ENCODE measurements at places on chromosomes 7 and 10. TPM values are rescaled to one million over a fixed set of nuclear protein-coding genes. Genes with fewer than 3 reads are reported as not detected.

Gene CTAGE4
- 2.2 TPM for total RNA-seq

Gene PKD1L1
- 0.17 TPM for total RNA-seq

Gene CDNF
- total RNA-seq, result 0.82 TPM

Gene RHOBTB1
- not detected for total RNA-seq

Gene STEAP2
- total RNA-seq, result not detected

Gene LRWD1
- 15.8 TPM for total RNA-seq

Gene FAM25G
- total RNA-seq, result not detected

Gene LRCH4
- 239 TPM for total RNA-seq

Gene SPAM1
- not detected for total RNA-seq

Gene TMEM273
- total RNA-seq, result 12.3 TPM

Gene GPR22
- not detected for total RNA-seq

Gene HOXA13
- not detected for total RNA-seq

Gene RELN
- total RNA-seq, result not detected

Gene FKBP6
- total RNA-seq, result not detected

Gene AKR1D1
- total RNA-seq, result not detected

Gene OGDH
- total RNA-seq, result 103 TPM

Gene PPP1R3C
- total RNA-seq, result not detected

Gene NOS3
- 12.5 TPM for total RNA-seq

All from activated naive CD8-positive, alpha-beta T cell treated with anti-CD3 and anti-CD28 coated beads, Interleukin-2, amount 10 ng/mL, durations not matched to agents 7 days and 5 days (primary cell).